WTC11 (cell line): ENCODE measurements at places on chromosomes 16 and 17.

GRCh38 chr17:40452216-40452787, 9.1 kb downstream of the IGFBP4 start:
- DNase-seq, result no peak

DNA sequence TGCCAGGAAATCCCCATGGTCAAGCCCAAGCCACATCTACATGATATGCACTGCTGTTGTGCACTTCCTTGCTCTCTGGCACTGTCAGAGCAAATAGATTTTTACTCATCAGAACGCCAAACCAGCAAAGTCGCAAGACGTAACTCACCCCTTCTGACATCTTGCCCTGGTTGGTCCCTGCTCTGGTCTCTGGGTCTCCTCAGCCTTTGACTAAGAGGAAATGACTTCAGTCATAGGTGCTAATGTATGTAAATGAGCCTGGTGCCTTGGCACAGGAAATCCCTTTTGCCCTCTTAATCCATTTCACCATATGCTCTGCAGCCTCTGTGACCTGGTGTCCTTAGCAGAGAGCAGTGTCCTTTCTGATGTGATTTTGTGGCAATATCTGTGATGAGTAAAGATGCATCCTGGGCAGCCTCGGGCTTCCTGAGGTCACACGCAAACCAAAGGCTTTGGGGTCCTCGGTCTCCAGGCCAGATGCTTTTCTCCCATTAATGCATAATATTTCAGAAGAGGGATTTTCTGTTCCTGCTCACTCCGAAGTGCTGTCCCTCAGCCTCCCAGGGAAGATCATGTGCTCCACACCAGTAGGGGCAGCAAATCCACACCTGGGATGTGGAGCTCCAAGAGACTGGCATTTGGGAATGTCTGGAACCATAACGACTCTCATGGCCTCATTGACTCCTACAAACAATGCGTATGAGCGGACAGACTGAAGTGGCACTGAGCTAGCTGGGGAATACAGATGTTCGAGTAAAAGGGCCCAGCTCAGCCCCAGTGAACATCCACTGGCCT, 66.9 kb downstream of the GP2 start:
- DNase-seq, result no peak

- DNase-seq, result peak; percentile 34
Measured at GRCh38 chr16:3716831-3717234, 491 bp downstream of the TRAP1 start.

DNA sequence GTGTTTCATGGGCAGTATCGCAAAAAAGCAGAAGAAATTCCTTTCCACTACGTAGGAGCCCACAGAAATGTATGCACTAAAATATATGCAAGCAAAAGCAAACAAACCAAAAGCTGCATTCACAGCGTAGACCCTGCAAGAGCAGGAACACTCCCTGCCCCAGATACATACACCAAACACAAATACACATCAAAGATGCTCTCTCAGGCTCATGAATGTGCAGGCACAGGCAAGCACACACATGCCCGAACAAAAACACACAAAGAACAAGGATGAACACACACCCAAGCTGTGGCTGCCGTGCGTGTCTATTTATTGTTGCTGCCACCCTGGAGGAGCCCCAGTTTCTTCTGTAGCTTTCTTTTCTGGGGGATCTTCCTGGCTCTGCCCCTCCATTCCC, 1.7 kb downstream of the NUPR1 start:
- DNase-seq, result no peak

GRCh38 chr16:79959226-79959625, 358.7 kb upstream of the MAF start:
- DNase-seq, result no peak

GRCh38 chr17:82070611-82071010, 5.0 kb upstream of the DUS1L start:
- DNase-seq, result no peak
